ENCODE measurements at places on chromosomes 3 and 15.

GRCh38 chr15:96564546-96564945 is 234.0 kb downstream of the NR2F2 start:
- DNase-seq: no peak

DNA sequence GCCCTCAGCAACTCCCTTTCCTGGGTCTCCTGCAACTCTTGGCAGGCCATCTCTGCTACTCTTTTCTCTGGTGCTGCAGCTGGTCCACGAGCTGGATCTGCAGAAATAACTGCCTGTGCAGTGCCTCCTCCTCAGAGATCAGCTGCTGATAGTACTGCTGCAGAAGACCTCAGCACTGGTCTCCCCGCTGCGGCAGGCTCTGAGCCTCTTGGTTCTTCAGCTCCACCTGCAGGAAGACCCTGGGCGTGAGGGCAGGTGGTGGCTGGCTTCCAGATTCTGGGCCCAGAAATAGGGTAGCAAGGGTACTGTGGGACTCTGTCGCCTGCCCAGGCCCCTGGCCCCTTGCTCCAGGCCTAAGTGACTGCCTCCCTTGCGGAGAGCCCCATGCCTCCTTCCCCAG is 79.7 kb upstream of the C2CD4B start:
- DNase-seq: no peak

DNA sequence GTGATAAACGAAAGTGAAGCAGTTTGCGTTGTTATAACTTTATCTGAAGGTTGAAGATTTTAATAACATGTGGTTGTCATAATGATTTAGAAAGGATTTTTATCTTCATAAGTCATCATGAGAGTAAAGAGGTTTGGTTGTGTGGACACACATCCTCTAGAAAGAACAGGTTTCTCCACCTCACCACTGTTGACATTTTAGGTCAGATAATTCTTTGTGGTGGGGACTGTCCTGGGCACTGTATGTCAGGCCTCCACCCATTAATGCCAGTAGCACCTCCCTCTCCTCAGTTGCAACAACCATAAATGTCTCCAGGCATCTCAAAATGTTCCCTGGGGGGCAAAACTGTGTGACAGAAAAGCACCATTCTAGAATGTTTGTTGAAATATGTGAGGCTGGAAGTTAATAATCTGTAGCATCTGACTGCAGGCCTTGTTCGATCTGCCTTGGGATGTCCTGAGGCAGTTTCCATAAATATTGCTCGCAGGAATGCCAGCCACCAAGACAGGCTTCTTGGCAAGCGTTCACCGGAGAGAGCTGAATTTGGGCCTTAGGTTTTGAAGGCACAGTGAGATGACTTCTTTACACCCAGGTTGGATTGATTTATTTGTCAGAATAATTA is 100.1 kb downstream of the ADAMTSL3 start:
- DNase-seq: no peak

- DNase-seq: no peak
Measured at GRCh38 chr15:32842081-32842480, 124.3 kb downstream of the GREM1 start.

DNA sequence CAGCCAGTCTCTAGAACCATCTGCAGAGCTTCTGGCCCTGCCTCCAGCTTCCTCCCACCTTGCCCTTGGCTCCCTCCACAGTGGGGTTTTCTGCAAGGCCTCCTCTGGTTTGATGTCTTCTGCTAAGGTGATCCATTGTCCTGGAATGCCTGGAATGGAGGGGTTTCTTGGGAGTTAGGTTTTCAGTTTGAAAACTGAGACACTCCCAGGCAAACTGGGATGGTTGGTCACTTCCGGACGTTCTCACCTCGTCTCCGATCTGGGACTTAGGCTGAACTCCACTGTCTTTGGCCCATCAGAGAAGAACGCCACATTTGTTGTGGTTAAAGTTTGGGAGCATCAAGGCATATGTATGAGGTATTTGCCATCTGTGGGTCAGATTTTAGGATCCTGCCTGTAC is 77.4 kb upstream of the KLHL25 start:
- DNase-seq: no peak

DNA sequence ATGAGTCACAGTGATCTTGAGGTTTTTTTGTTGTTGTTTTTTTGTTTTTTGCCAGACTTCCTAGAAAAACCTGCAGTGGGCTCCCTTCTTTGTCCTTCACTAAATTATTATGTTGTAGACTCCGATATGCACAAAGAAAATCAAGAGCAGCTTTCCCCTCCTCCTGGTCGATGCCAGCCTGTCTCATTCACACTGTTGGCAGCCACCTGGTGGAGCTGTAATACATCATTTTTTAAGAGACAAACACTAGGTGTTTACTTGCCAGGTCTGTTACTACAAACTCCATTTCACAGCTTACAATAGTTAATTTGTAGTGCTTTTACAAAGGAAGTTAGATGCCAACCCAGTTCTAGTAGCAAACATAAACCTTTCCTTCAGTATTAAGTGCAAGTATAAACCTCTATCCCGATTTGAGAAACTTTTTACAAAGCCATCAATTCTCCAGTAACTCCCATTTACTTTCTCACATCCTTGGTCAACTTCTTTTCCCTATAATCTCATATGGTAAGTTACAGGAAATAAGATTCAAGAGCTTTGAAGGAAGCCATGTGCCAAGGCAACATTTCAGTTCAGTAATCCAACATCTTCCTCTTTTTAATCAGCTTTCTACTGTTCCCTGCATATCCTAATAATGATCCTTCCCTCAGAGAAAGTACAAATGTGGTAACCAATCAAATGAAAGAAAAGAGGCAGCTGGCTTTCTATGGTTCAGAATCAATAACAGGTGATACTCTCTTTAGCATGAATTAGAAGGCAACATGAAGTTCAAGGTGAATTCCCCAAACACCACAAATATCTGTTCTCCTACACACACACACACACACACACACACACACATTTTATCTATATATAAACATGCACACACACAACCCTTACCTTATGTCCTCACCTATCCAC is 14.0 kb downstream of the AAGAB start:
- no peak for DNase-seq

DNA sequence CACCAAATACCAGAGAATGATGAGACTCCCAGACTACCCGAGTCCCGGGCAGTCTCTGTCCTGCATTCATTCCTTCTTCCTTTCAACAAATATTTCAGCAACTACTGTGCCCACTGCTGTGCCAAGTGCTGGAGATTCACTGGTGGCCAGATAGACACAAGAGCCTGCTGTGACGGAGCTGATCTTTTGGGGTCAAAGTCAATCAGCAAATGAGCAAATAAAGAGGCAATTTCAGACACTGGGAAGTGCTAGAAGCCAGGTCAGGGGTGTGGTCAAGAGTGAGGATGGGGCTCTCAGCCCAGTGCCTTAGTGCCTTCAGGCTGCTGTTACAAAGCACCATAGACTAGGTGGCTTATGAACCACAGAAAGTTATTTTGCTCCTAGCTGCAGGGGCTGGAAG is 104.9 kb upstream of the IQSEC1 start:
- no peak for DNase-seq

GRCh38 chr3:185253645-185254410 is at the start of gene EHHADH:
Gene EHHADH, minus strand, starts transcription at chr3:185254049. Its CDS starts 27 bp downstream, at chr3:185254022.
- DNase-seq: peak; percentile 75

DNA sequence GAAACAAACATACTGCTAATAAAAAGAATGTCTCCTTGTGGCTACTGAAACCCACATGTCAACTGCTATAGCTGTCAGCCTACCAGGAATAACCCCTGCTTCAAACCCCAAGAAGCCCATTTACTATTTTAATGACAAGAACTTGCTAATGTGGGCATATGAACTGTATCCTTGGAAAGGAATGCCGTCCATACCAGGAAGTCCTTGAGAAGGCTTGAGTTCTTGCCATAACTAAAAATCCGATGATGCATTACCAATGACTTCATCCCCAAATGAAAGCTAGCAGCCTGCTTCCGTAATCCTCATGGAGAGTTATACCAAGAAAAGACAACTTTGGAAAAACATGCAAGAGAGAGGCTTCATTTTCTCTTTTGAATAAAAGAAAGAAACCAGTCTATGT is 34.8 kb downstream of the MINDY4B start:
- DNase-seq: no peak

- peak; percentile 57 for DNase-seq
Measured at GRCh38 chr15:29636140-29636539, 186.1 kb downstream of the TJP1 start.

DNA sequence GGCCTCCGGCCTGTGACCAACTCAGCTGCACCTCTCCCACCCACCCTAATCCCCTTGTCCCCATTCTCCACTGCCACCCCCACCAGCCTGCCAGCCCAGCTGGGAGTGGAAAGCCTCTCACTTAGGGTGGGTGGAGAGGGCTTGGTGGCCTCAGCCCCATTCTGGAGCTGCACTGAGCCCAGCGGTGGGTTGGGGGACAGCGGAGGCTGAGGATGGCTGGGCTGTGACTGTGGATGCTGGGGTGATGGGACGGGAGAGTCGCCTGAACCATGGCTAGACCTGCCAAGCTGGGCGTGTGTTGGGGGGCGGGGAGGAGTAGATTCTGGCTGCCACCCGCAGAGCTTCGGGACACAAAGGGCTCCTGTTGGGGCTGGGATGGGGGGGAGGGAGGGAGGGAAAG is 1.8 kb downstream of the CLCN2 start:
- DNase-seq: no peak

DNA sequence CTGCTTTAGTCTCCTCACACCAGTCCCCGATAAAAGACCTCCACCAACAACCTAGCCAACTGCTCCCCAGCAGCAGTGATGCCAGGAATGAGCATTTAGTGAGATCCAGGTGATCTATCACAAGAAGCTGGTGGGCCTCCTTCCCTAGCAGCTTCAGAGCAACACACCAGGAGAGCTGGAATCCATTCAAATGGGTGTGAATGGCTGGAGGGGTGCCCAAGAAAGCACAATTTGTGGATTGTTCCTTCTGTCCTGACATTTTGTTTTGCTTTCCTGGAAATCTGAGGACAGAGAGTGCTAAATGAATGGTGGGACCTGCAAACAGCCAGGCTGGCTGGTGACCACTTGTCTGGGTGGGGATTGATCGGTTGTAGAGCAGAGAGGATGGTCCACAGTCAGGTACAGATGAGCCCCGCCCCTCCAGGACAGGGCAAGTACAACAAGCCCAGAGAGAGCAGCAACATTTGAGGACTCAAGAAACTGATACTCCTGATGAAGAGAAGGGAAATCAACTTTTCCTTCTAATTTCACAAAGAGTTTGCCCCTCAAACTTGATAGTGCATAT is 316.8 kb downstream of the VPS13C start:
- DNase-seq: no peak

- DNase-seq: no peak
Measured at GRCh38 chr3:106578911-106579310, 710.1 kb upstream of the CBLB start.

DNA sequence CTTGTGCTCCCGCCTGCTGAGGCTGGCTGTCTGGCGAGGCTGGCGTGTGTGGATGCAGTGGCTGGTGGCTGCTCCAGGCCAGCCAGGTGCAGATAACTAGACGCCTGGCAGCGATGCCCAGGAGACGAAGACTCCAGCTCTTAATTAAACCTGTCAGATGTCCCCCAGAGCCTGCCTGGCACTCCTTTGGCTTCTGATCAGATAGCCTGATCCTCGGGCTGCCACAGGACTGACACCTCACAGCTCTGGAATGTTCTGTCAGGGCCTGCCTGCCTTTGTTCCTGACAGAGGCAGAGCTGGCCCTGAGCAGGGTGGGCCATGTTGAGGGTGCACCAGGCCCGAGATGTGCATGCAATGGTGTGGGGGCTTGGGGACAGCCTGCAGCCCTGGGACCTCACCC is 36.5 kb downstream of the PLXNA1 start:
- DNase-seq: no peak

- DNase-seq: no peak
Measured at GRCh38 chr3:86244905-86245304, 746.0 kb downstream of the VGLL3 start.

DNA sequence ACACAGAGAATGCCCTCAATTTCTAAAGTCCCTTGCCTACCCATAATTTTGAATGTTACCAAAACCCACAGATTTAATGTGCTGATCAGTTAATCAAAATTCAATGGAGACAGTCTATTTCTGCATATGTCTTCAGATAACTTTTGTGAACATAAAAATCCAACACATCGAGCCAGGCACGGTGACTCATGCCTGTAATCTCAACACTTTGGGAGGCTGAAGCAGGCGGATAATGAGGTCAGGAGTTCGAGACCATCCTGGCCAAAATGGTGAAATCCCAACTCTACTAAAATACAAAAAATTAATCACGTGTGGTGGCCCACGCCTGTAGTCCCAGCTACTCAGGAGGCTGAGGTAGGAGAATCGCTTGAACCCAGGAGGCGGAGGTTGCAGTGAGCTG is 49.3 kb downstream of the PEAK1 start:
- no peak for DNase-seq

GRCh38 chr3:46368569-46368968 is 2.2 kb upstream of the CCR5 start:
- no peak for DNase-seq

DNA sequence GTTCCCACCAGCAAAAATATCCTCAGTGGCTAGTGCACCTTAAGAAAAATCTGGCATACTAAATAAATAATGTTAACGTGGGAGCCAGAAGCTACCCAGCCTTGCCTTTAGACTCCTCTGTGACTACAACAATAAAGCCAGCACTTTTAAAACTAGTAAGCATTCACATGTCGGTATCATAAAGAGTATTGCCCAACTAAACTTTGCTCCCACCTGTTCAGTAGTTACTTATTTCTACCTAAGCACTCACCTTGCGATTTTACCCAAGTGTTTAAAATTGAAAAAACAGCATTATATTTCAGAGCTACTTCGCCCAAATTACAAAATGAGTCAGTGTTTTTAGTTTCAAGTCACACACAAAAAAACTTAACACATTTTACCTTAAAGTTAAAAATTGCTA is 12.8 kb downstream of the ALDH1L1 start:
- no peak for DNase-seq

GRCh38 chr15:46858150-46858549 is 859.2 kb upstream of the SEMA6D start:
- no peak for DNase-seq

DNA sequence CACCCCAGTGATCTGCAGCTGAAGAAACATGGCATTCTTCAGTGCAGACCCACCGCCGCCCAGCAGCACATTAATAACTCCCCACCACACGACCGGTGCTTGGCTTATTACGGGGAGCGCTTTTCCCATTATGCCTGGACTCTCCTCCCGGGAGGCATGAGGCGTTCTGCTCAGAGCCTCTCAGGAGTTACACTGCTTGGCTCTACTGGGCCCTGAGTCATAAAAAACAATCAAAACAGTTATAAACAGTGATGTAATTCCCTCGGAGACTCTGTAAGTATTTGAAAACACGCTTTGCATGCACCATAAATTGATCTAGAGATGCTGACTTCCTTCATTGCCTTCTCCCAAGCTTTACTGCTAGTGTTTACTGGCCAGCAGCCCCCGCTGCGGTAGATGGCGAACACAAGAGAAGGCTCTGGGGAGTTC is 77.1 kb upstream of the SNRPA1 start:
- no peak for DNase-seq

- no peak for DNase-seq
Measured at GRCh38 chr3:4841225-4841624, 138.0 kb upstream of the BHLHE40 start.

GRCh38 chr3:4565809-4566501 is 72.8 kb downstream of the ITPR1 start:
- DNase-seq: no peak

- DNase-seq: no peak
Measured at GRCh38 chr3:11755276-11755675, 91.4 kb downstream of the TAMM41 start.

- no peak for DNase-seq
Measured at GRCh38 chr15:68239025-68239424, 9.5 kb upstream of the CLN6 start.

- DNase-seq: no peak
Measured at GRCh38 chr15:68471541-68471940, 39.6 kb upstream of the ITGA11 start.

Measured in left hindlimb (tissue), 1 donor.